ENCODE measurements at places on chromosomes 16 and 17.

GRCh38 chr17:16349431-16349830, 3.8 kb downstream of the CENPV start:
- no peak for DNase-seq

DNA sequence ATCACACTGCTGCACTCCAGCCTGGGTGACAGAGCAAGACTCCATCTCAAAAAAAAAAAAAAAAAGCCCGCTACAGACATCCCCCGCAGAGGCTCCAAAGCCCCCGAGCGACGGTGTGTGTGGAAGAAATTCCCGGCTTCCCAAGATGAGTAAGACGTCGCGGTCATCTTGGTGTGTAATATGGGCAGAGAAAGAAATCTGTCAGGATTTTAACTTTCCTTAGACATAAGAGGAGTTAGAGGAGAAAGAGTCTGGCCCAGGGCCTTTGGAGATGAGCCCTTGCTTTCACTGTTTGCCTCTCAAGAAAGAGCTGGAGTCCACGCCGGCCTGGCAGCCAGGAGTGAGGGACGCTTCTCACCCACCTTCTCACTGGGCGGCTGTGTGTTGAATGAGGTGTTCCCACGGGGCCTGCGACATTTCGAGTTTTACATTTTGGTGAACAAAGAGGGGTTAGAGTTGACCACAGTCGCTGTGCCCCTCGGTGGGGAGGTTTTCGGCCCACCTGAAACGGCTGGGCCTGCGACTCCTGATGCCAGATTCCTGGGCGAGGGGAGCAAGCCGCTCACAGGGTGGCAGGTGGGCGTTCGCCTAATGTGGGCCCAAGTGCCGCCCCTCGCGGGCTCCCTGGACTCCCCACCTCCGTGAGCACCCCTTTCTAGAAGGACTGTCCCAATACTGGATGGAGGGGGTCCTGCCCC, 17.9 kb downstream of the C1QTNF1 start:
- no peak for DNase-seq

DNA sequence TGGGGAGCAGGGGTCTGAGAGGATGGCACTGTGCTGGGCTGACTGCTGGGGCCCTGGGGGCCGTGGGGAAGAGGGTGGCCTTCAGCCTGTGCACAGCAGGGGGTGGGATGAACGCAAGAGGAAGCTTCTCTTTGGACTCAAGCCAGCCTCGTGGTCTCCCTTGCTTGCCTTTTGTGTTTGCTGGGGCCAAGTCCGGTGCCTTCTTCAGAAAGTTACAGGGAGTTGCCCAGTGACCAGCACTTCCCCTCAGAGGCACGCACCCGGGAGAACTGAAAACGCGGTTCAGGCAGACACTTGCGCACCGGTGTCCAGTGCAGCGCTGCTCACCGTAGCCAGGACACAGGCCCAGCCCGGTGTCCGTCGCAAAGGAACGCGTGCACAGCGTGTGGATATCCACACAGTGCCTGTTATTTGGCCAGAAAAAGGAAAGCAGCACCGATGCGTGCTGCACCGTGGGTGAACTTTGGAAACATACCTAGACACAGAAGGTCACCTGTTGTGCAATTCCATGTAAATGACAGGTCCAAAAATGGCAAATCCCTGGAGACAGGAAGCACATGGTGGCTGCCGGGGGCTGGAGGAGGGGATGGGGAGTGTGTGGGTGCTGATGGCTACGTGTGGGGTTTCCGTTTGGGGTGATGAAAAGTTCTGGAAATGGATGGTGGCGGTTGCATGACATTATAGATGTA, 29.4 kb upstream of the NUDT16L1 start:
- peak; percentile 28 for DNase-seq

GRCh38 chr16:88792668-88793250, 7.7 kb upstream of the PIEZO1 start:
- DNase-seq, result no peak

DNA sequence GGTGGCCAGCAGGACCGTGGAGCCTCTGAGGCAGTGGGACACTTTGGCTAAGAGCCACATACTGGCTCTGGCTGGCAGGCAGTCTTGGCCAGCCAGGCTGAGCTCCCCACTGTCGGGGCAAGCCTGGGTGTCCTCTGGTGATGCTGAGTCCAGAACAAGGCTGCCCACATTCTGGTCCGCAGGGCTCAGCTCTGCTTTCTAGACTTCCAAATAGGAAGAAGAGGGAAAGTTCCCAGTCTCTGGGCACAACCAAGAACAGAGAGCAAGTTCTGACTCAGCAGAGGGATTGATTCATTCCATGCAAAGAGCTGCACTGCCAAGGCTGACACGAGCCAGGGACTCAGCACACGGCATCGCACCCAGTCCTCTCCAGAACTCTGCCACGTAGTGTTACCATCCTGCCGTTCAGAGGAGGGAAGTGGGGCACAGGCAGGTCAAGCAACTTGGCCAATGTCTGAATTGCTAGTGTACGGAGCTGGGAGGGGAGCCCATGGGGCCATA, 58.9 kb downstream of the NOS2 start:
- no peak for DNase-seq

DNA sequence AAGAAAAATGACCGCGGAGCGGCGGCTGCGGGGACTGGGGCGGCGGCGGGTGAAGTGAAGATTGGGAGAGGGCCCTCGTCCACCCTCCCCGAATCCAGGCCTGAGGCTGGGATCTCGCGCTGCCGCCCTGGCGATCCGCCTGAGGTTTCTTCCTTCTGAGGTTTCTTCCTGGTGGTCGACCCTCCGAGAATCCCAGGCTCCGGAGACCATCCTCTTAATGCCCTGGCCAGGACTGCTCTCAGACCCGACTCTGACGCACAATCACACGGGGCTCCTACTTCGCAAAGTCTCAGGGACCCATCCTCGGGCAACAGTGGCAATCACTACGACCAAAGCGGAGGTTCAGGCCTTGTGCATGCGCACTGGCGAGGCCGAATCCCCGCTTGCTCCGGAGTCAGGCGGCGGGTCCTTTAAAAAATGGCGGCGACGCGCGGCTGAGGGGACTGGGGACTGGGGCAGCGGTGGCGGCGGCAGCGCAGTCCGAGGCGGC, 18.0 kb upstream of the KCNJ18 start:
- DNase-seq, result no peak

- no peak for DNase-seq
Measured at GRCh38 chr17:77687417-77687816, 271.1 kb upstream of the TNRC6C start.

- no peak for DNase-seq
Measured at GRCh38 chr17:33572615-33573014, 279.5 kb upstream of the ASIC2 start.

- no peak for DNase-seq
Measured at GRCh38 chr17:83012200-83012785, 67.1 kb upstream of the METRNL start.

DNA sequence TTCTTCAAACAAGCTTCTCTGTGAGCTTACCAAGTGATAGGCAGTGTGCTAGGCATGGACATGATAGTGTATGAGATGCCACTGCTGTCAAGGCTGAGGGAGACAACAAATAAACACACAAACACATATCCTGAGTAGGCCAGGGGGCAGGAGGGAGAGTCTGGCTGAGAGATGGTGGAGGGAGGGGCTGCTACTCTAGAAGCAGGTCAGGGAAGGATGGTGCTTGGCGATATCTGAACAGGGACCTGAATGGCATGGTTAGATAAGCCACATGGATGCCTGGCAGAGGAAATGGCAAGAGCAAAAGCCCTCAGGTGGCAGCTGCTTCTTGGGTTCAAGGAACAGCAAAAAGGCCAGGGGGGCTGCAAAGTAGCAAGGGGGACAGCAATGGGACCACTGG, 8.6 kb upstream of the CHST6 start:
- DNase-seq, result no peak

DNA sequence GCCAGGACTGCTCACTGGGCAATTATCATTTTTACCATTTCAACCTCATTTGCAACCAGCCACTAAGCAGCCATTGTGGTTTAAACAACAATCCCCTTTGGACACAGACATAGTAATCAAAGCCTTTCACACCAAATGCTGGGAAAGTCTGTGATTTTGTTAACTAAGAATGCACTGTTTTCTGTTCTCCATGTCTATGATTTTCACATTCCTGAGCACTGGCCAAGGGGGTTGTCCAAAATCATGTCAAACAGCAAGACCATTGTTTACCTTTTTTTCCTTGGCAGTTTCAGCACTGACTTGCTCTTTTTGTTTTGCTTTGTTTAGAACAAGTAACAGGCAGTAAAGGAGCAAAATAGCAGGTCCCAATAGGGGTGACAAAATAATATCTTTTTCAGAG, 106.3 kb upstream of the SIAH1 start:
- DNase-seq, result no peak

GRCh38 chr16:81554979-81555378, 110.4 kb downstream of the CMIP start:
- DNase-seq, result no peak

DNA sequence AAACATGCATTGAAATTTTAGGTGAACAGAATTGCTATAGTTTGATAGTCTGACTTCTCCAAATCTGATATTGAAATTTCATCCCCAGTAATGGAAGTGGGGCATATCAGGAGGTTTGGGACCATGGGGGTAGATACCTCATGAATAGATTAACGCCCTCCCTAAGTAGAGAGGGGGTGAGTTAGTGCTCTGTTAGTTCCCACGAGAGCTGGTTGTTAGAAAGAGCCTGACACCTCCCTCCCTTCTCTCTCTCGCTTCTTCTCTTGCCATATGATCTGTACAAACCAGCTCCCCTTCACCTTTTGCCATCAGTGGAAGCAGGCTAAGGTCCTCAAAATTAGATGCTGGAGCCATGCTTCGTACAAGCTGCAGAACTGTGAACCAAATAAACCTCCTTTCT, 78.8 kb downstream of the BRIP1 start:
- no peak for DNase-seq

GRCh38 chr17:35630530-35631148, 43.5 kb downstream of the AP2B1 start:
- DNase-seq, result no peak

DNA sequence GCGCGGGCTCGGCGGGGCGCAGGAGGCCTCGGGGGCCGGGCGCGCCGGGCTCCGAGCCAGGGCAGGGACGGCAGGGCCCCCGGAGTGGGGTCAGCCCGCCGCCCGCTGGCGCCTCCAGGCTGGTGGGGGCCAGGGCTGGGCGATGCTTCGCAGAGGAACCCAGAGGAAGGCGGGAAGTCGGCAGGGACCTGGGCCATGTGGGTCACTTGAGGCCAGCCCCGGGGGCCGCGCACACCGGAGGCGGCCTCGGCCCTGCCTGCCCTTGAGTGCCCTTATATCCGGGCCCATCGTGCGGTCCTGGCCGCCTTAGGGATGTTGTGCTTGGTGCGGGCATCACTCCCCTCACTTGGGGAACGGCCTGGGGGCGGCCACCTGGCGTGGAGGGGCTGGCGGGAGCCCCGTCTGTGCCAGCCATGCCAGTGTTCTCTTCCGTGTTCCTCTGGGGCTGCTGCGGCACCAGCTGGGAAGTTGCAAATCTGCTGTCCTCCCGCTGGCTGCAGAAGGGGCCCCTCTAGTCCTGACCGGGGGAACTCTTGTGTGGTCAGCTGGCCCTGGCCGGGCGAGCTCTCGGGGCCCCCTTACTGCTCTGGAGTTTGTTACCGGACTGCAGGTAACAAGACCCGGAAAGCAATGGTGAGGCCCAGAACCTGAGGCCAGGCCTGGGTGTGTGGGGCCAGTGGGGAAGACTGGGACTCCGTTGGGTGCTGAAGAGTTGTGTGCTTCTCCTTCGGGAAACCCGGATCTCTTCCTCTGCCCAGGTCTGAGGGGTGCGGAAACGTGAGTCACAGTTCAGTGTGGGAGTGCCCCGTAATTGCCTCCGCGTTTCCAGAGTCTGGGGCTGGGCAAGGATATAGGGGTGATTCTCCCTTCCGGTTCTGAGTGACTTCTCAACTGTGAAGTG, 849 bp downstream of the CAPN15 start:
- DNase-seq, result peak; percentile 37

DNA sequence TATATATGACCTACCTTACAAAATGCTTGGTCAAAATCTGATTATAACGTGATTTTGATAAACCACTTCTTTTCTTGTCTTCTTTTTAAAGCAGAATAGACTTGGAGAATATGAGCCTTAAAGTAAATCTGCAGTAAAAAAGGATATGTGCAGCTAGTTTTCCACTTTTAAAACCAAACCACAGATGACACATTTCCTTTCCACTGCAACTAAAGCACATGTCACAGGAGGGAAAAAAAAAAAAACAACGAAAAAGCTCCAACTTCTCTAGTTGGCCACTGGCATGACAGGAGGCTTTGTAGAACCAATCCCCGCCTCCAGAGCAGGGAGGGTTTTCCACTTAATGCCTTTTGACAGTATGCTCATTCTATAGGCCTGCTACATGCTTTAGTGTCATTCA, at the start of gene EVI2A:
Gene EVI2A, minus strand, starts transcription at position 142 of the 400 bp plus-strand sequence. CDS start 2,609 bp downstream, outside the sequence.
- DNase-seq, result peak; percentile 82

DNA sequence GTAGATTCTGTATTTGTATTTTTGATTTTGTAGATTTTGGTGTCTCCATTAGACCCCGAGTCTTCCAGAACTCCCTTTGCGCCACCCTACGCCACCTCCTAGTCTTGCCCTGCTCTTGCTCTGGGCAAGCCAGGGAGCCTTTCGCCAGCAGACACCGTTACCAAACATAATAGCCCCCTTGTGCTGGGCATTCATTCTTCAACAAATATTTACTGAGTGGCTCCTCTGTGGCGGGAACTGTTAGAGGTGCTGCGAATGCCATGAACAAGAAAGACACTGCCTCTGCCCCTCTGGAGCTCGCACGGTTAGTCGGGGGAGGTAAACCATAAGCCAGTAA, 841 bp upstream of the GPT2 start:
- DNase-seq, result no peak

GRCh38 chr17:12134587-12134986, 113.9 kb downstream of the MAP2K4 start:
- DNase-seq, result no peak

GRCh38 chr17:44359458-44360143, 4.1 kb downstream of the FAM171A2 start:
- DNase-seq, result no peak

GRCh38 chr16:77137045-77137444, 53.9 kb upstream of the MON1B start:
- no peak for DNase-seq

DNA sequence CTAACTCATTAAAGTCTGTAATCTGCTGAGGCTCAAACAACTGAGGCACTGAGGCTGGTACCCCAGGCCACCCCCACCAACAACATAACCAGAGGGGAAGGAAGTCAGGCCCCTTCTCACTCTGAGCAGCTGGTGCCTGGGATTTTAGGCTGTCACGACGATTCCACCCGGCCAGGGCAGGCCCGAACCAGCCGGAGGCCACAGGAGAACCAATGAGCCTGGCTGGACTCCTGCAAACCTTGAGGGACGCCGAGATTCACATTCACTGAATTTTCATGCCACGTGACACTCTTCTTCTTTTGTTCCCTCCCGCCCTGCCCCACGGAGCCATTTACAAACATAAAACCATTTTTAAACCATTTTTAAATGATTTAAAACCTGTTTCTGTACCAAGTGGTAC, 48.1 kb downstream of the RPH3AL start:
- DNase-seq, result no peak

DNA sequence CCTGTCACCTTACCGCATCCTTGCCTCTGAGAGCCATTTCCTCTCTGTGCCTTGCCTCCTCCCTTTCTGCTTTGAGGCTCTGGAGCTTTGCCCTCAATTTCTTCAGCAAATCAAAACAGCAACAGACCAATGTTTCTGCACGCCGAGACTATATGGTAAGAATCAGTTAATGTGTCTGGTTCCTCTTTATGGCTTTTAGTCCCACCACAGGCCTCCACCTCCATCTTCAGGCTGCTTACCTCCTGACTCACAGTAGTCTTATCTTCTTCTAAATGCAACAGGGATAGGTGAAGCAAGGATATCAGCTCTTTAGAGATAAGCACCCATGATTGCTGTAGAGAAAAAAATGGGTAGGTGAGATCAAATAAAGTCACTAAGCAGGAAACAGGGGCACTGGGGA, 9.2 kb upstream of the ALDOC start:
- DNase-seq, result no peak
